ENCODE measurements at places on chromosomes 13 and 19.
A peak's percentile ranks its signal among the peaks of the same experiment; 100 is the strongest.

DNA sequence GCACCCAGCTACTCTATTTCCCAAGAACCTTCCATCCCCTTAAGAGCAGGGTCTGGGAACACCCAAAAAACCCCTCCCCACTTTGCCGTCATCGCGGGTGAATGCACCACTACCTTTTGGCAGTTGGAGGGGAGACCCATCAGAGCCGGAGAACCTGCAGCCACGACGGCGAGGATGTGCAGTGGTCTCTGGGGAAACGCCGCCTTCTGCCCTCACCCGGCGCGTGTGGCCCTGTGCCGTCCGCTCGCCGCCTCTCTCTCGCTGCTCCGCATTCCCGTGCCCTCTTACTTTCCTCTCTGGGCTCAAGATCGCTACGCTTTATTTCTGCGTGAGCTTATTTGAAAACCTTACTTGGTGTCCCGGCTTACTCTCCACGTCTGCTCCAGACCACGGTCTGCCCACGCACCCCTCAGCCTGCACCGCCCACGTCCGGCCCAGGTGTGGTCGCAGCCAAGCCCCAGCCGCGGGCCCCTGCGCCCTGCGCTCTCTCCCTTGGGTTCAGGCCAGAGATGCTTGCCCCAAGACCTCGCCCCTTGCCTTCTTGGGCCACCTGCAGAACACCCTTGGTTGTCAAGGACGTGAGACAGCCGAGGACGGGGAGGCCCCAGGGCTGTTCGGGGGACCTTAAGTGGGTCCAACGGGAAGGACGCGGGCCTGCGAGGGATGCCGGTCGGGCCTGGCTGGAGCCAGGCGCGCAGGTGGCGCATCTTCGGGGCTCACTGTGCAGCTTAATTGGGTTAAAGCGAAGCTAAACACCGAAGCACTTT lies 2.0 kb upstream of the MAB21L1 start:
- no peak for DNase-seq

- DNase-seq, result no peak
Observed at GRCh38 chr13:46609052-46609451, 56.1 kb downstream of the LRCH1 start.

DNA sequence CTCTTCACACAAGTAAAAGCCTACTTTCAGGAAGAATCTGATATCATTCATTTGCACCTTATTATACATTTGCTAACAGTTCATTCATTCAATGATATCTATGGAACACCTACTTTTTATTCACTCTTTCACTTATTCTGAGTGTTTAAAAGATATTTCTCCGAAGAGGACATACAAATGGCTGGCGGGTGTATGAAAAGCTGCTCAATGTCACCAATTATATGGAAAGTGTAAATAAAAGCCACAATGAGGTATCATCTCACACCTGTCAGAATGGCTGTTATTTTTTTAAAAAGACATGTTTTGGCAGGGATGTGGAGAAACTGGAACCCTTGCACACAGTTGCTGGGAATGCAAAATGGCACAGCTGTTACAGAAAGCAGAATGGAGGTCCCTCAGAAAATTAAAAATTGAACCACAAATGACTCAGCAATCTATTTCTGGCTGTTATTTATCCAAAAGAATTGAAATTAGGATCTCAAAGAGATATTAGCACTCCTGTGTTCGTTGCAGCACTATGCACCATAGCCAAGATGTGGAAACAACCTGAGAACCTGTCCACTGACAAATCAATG lies 127.6 kb upstream of the IRS2 start:
- no peak for DNase-seq

- DNase-seq, result no peak
Observed at GRCh38 chr13:93118081-93118615, 108.5 kb upstream of the GPC6 start.

- DNase-seq, result peak; percentile 71
Observed at GRCh38 chr13:110161112-110161882, 145.7 kb downstream of the COL4A1 start.
